SJSA1 (cell line): ENCODE measurements at places on chromosomes 2 and 18.

- H3K4me3 ChIP-seq, result no peak overlapping the region
- no peak overlapping the region; the same call in 1 of the 2 replicates for H3K27ac ChIP-seq
- H3K4me1 ChIP-seq, result peaks cover 17% of the 10 kb centered on the region
These were observed 18.3 kb upstream of the MAP4K4 start for GRCh38 chr2:101679037-101679726.

DNA sequence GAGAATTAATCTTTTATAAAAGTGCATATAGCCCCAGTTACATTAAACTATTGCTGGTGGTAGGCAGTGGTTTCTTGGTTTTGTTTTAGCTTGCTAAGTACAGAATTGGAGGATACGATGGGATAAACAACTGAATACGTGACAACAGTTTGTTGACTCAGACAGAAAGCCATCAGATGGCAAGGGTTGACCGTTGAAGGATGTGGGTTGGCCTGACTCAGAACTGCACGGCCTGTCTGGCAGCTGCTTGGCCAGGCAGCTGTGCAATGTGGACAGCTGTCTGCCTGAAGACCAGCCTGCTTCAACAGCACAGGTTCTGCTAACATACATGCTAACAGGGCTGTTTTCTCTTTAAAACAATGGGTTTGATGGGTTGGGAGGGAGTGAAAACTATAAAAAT is 46.6 kb downstream of the PRKRA start:
- no peaks in the 10 kb centered on the region for H3K36me3 ChIP-seq
- H3K4me3 ChIP-seq, result no peak overlapping the region
- H3K27me3 ChIP-seq, result no peaks in the 10 kb centered on the region
- peaks cover 18% of the 10 kb centered on the region for H3K4me1 ChIP-seq

- peaks cover 7% of the 10 kb centered on the region for H3K27me3 ChIP-seq
- H3K4me1 ChIP-seq, result no peaks in the 10 kb centered on the region
- no peak for DNase-seq
- no peaks in the 10 kb centered on the region for H3K36me3 ChIP-seq
- H3K27ac ChIP-seq, result no peak overlapping the region
These were observed 478.8 kb downstream of the PLCL1 start for GRCh38 chr2:198283146-198283545.

DNA sequence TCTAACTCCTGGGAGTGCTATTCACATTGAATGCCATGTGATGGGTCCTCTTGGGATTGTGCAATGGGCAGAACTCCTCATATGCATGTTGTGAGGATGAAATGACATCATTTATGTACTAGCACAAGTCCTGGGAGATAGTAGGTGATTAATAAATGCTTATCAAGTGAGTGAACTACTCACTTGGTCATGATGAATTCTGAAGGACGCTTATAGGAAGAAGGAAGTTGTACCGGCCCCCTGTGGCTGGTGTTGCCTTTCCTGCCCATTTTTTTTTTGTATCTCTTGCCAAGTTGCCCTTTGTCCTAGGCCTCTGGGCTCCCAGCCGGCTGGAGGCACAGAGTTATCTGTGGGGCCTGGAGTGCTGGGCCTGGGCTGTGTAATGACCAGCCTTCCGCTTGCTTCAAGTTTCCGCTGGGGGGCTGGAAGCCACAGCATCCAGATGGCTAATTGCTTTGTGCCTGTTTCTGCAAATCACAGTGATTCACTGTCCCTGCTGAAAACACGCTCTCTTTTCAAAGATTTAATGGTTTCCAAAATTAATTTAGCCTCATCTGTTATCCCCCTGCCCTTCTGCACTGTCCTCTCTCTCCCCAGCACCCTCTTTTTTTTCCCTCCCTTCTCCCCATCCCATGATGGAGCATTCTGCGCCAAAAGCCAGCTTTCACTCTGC is 33.7 kb upstream of the MRPL33 start:
- H3K27me3 ChIP-seq, result no peaks in the 10 kb centered on the region
- H3K27ac ChIP-seq, result no peak overlapping the region
- no peak for DNase-seq
- peaks cover 7% of the 10 kb centered on the region; the same call in 1 of the 2 replicates for H3K4me1 ChIP-seq
- no peak overlapping the region for H3K4me3 ChIP-seq
- H3K36me3 ChIP-seq, result no peaks in the 10 kb centered on the region

DNA sequence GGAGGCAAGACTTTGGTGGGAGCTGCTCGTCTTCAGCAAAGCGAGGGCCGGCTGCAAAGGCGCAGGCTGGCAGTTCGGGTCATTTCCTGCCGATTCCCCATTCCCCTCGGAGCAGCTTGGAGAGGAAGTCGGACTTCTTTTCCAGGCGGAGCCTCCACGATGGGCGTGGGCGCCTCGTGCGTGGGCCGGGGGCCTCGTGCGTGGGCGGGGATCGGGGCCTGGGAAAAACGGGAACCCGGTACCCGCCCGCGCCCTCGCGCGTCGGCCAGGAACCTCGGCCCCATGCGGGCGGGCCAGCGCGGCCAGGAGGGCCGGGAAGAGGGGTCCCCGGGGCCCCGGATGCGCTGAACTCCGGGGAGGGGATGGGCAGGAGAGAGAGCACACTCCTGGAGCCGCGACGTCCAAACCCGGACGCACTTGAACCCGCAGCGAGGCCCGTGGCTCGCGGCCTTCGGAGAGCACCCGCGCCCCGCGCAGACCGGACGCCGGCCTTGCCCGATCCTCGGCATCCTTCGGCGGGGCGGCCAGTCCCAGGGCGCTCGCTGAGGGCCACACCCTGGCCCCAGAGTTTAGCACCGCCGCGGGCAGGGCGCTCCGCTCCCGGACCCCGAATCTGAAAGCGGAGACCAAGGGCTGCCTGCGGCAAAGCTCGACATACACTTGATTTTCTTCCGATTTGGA is 368.4 kb downstream of the MTX2 start:
- no peaks in the 10 kb centered on the region for H3K27me3 ChIP-seq
- peak overlapping the region; percentile 87 for H3K27ac ChIP-seq
- H3K4me1 ChIP-seq, result peaks cover 16% of the 10 kb centered on the region

DNA sequence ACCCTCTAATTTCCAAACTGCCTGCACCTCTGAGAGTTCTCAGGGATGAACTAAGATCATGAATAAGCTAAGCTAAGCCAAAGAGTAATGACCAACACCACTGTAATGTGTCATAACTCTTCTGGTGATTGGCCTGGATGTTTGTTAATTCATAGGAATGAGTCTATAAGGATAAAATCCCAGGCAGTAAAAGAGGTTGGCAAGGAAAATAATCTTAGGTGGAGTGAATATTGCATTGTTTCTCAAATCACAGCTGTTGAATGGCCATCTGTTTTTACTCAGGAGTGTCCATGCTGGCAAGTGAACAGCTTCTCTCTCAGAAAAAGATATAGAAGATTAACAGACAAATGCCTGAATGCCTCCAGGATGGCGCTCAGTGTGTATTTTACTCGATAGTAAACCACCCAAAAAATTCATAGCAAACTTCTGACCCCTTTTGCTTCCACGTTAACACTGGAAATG is 60.8 kb upstream of the GLS start:
- no peaks in the 10 kb centered on the region; the same call in 1 of the 2 replicates for H3K36me3 ChIP-seq
- no peak for DNase-seq

GRCh38 chr2:103773884-103774283 is 1012.1 kb downstream of the TMEM182 start:
- DNase-seq, result no peak
- H3K4me1 ChIP-seq, result no peaks in the 10 kb centered on the region

- H3K27ac ChIP-seq, result no peak within 1 kb of the TSS
- DNase-seq, result no peak
- H3K4me1 ChIP-seq, result no peaks in the 10 kb centered on the region
These were observed at the start of gene PLEK for GRCh38 chr2:68365087-68365486. Gene PLEK, plus strand, starts transcription at chr2:68365282. Its CDS starts 70 bp downstream, at chr2:68365352.

GRCh38 chr2:130810490-130810889 is 26.2 kb upstream of the ARHGEF4 start:
- DNase-seq, result no peak
- no peaks in the 10 kb centered on the region for H3K36me3 ChIP-seq
- no peaks in the 10 kb centered on the region for H3K4me1 ChIP-seq
- H3K4me3 ChIP-seq, result no peak overlapping the region
- no peak overlapping the region for H3K27ac ChIP-seq
- H3K27me3 ChIP-seq, result peaks cover 8% of the 10 kb centered on the region; the same call in 1 of the 2 replicates

- H3K27me3 ChIP-seq, result no peaks in the 10 kb centered on the region
- H3K36me3 ChIP-seq, result no peaks in the 10 kb centered on the region
- no peak overlapping the region for H3K4me3 ChIP-seq
- 0 out of 2 replicates have a peak, but pooled peaks cover 4% of the 10 kb centered on the region for H3K4me1 ChIP-seq
These were observed 102.3 kb downstream of the ZFP36L2 start for GRCh38 chr2:43123981-43124686.

GRCh38 chr2:132577686-132578085 is 92.3 kb downstream of the LYPD1 start:
- H3K4me3 ChIP-seq, result no peak overlapping the region
- H3K4me1 ChIP-seq, result no peaks in the 10 kb centered on the region
- H3K27me3 ChIP-seq, result no peaks in the 10 kb centered on the region
- no peak for DNase-seq

DNA sequence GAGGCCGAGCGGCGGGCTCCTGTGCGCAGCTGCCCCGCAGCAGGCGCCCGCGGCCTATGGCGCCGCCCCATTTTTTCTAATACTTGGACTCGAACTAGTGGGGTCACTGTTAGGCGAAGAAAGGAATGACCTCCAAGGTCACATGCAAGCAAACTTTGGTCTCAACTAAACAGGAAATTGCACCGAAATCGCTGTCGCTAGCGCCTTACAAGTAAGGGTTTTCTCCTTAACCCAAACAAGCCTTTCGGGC is 339 bp downstream of the ACAA2 start:
- DNase-seq, result no peak
- H3K4me3 ChIP-seq, result peak overlapping the region; percentile 67
- H3K36me3 ChIP-seq, result peaks cover 17% of the 10 kb centered on the region
- no peaks in the 10 kb centered on the region for H3K27me3 ChIP-seq
- peak overlapping the region; percentile 94 for H3K27ac ChIP-seq
- H3K4me1 ChIP-seq, result peaks cover 23% of the 10 kb centered on the region

DNA sequence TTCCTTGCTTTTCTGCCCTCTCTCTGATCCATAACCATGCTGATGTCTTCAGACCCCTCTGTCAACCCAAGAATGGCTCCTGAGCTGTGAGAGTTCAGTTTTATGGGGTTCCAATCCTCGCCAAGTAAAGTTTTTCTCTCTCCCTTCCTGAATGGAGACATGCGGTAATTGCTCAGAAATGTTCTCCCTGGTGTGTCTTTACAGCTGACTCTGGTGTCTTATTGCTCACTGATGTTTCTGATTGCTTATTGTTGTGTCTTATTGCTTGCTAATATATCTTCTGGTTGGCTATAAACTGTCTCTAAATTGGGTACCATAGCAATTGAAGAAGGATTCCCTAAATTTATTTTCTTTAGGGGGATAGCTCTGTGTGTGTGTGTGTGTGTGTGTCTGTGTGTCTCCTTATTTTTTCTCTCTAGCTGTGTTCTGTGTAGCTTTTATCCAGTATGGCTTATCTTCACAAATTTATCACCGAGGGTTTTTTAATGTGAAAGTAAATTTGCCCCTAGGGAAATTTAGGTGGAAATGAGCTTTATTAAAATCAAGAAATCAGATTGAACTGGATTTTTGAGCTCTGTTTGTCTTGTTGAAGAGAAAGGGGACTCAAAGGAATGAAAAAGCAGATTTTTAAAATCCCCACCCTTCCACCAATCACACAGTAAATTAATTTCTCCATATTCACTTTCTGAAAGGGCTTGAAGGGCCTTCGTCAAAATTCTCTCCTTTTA is 19.5 kb downstream of the MGAT5 start:
- H3K4me1 ChIP-seq, result no peaks in the 10 kb centered on the region
- 0 out of 2 replicates have a peak, but pooled peaks cover 3% of the 10 kb centered on the region for H3K27me3 ChIP-seq
- no peaks in the 10 kb centered on the region for H3K36me3 ChIP-seq
- no peak for DNase-seq
- H3K4me3 ChIP-seq, result no peak overlapping the region

GRCh38 chr2:7020468-7020867 is 103.3 kb downstream of the RNF144A start:
- H3K36me3 ChIP-seq, result no peaks in the 10 kb centered on the region
- no peak overlapping the region for H3K4me3 ChIP-seq
- H3K4me1 ChIP-seq, result no peaks in the 10 kb centered on the region
- no peaks in the 10 kb centered on the region for H3K27me3 ChIP-seq
- no peak for DNase-seq

GRCh38 chr2:207088276-207088675 is 77.5 kb downstream of the KLF7 start:
- peaks cover 9% of the 10 kb centered on the region for H3K4me1 ChIP-seq
- DNase-seq, result no peak
- H3K27ac ChIP-seq, result no peak overlapping the region
- H3K4me3 ChIP-seq, result no peak overlapping the region

- H3K4me3 ChIP-seq, result no peak overlapping the region
- H3K36me3 ChIP-seq, result no peaks in the 10 kb centered on the region
- peaks cover 10% of the 10 kb centered on the region for H3K4me1 ChIP-seq
- DNase-seq, result no peak
- no peaks in the 10 kb centered on the region for H3K27me3 ChIP-seq
- H3K27ac ChIP-seq, result no peak overlapping the region
These were observed 138.4 kb upstream of the NOSTRIN start for GRCh38 chr2:168663993-168664392.

DNA sequence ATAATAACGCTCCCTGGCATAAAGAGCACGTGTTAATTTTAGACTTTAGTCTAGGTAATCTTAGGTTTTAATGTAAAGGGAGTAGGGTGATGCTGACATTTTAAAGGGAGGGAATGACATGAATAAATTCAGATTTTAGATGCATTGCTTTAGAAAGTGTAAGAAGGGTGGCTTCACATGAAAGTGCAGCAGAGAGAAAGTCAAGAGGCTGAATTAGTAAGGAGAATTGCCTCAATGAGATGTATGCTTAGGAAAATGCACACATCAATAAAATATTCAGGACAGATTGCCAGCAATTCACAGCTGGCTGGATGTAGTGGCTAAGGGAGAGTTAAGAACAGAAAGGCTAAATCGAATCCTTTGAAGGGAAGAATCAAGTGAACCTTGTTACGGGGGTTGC is 165.5 kb upstream of the CDH19 start:
- no peak overlapping the region for H3K27ac ChIP-seq
- no peaks in the 10 kb centered on the region for H3K27me3 ChIP-seq
- no peaks in the 10 kb centered on the region for H3K36me3 ChIP-seq
- DNase-seq, result no peak
- H3K4me1 ChIP-seq, result no peaks in the 10 kb centered on the region

DNA sequence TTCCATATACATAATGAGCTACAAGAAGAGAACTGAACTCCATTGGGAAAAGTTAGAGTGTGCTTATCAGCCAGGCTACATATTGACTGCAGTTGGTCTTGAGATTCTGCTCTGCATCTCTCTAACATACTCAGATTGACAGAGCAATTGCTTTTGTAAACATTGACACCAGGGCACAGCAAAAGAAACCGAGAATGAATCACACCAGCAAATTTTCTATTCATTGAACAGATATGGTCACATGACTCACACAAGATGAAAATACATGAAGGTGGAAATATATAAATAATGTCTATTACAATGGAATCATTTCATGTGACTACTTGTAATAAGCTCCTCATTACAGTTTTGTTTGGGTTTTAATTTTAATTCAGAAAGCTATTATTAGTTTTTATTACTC is 691.9 kb upstream of the TMEFF2 start:
- no peak for DNase-seq
- no peak overlapping the region for H3K4me3 ChIP-seq
- H3K27ac ChIP-seq, result no peak overlapping the region
- H3K36me3 ChIP-seq, result no peaks in the 10 kb centered on the region
- no peaks in the 10 kb centered on the region for H3K4me1 ChIP-seq
- no peaks in the 10 kb centered on the region for H3K27me3 ChIP-seq

- no peak overlapping the region for H3K4me3 ChIP-seq
- peaks cover 21% of the 10 kb centered on the region for H3K4me1 ChIP-seq
- H3K27ac ChIP-seq, result no peak overlapping the region
- no peaks in the 10 kb centered on the region for H3K36me3 ChIP-seq
These were observed 158.9 kb downstream of the BABAM2 start for GRCh38 chr2:28049416-28049815.

GRCh38 chr2:9844576-9844975 is 1.3 kb downstream of the TAF1B start:
- H3K4me3 ChIP-seq, result peak overlapping the region; percentile 71
- peak overlapping the region; percentile 75 for H3K27ac ChIP-seq
- H3K4me1 ChIP-seq, result peaks cover 35% of the 10 kb centered on the region
- H3K36me3 ChIP-seq, result peaks cover 37% of the 10 kb centered on the region
- no peaks in the 10 kb centered on the region for H3K27me3 ChIP-seq
